ENCODE measurements at places on chromosomes 7 and 10.

- peak; percentile 64 for DNase-seq
These were observed 945 bp upstream of the RHEB start for GRCh38 chr7:151520419-151521261.

DNA sequence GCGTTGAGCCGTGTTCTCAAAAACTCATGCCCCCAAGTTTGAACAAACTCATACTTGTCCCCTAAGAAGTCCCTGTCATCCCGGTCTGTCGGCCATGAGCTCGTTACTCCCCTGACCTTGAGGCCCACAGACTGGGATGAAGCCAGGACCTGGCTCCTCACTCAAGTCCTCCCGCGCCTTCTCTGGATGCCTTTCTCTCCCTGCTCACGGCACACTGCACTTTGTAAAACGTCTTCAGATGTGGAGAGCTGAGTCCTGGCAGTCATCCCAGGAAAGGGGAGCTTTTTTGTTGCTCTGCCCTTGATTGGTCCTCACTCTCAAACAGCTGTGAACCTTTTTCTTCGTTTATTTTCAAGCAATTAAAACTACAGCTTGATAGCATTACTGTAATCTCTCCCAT, 110.8 kb downstream of the JAZF1 start:
- DNase-seq: no peak

DNA sequence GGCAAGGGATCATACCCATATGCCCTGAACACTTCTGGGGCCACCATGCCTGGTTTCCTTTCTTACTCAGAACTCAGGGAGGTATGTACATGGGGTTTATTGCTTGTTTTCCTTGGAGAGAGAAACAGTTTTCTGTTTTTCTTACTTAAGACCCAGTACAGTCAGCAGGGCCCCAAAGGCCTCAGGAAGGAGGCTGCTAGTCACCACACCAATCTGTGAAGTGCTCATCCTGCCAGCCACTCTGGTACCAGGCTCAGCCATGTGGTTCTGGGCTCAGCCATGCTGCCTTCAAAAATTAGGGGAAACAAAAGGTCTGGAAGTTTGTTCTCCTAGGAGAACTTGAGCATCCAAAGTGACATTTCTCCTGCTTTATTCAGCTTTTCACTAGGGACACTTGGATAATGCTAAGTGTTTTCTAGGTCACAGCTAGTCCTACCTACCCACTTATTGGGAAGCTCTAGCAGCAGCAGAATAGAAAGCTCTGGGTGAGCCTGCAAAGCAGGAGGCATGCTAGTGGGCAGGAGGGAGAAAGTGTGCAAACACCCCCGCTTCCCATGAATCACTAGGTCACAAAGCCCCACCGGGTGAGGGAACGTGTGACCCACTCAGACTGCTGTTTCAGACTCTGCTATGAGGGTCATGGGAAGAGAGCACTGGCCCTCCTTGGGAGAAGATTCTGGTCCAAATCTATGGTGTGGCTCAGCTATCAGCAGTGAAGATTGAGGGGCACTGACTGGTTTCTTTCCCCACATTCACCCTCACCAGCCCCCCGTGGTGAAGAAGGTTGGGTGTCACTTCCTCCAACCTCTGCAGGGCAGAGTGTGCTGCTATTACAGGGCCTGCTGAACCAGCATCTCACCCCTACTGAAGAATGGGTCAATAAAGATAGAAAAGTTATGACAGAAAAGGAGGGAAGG, 23.9 kb downstream of the NUDCD3 start:
- peak; percentile 22 for DNase-seq

GRCh38 chr10:13056456-13057077, 43.4 kb upstream of the OPTN start:
- no peak for DNase-seq
